ENCODE measurements at places on chromosomes 6 and 20.

GRCh38 chr20:22779878-22780277, 195.5 kb upstream of the FOXA2 start:
- DNase-seq, result no peak

- DNase-seq, result peak; percentile 67
Observed at GRCh38 chr6:150720774-150721233, 121.1 kb downstream of the PLEKHG1 start.

GRCh38 chr6:100614386-100614785, 149.7 kb upstream of the SIM1 start:
- no peak for DNase-seq

GRCh38 chr20:752291-752690, 16.0 kb downstream of the SLC52A3 start:
- DNase-seq, result no peak

DNA sequence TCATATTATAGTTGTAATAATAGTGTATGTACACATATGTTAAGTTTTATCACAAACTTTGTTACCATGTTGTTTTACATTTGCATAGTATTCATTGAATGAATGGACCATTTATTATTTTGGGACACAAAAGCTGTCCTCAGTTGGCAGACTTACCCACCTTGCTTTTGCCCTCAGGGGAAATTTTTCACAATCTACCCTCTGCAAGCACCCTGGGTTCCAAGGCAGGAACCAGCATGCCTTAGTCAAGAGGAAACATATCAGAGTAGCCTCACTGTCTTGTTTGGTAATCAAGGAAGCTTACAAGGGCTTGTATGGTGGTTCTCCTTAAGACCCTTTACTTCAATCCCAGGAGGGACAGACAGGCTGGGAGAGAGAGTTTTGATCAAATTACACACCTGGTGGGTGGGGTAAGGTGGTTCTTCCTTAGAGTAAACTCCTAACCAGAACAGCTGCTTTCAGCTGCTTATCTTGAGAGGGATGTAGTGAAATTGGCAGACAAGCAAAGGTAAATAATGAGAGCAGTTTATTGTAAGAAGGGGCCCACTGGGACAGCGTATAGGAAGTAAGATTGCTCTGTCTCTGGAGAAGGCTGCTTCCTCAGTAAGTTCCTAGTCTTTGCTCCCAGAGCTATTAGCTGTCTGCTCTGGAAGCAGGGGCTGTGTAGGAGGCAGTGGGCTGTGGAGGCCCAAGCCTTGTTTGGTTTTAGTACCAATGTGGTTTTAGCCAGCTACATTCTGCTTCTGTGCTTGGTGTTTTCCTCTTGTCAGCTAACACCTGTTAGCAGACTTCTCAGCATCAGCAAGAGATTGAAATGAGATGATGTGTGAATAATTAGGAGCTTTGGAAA, 31.1 kb downstream of the BRPF3 start:
- DNase-seq, result no peak

GRCh38 chr6:37717836-37718251, 20.2 kb upstream of the MDGA1 start:
- no peak for DNase-seq

GRCh38 chr6:12621754-12622153, 94.8 kb upstream of the PHACTR1 start:
- DNase-seq, result no peak

DNA sequence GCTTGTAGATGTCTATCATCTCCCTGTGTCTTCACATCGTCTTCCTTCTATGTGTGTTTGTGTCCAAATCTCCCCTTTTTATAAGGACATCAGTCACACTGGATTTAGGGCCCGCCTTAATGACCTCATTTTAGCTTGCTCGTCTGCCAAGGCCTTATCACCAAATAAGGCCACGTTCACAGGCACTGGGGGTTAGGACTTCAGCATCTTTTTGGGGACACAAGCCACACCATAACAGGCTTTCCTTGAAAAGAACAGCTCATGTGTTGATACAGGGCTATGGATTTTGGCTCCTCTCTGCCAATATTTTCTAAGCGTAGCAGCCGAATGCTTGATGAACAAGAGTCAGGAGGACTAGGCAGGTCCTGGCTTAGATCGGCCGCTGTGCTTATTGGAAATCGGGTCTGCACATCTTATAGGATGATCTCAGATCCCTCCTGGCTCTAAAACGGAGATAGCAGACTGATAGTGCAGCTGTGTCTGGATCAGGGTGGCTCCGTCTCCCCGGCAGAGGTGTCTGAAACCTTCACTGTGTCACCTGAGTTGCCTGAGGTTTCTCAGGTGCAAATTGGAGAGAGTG, 16.2 kb upstream of the TMEM181 start:
- DNase-seq, result no peak

DNA sequence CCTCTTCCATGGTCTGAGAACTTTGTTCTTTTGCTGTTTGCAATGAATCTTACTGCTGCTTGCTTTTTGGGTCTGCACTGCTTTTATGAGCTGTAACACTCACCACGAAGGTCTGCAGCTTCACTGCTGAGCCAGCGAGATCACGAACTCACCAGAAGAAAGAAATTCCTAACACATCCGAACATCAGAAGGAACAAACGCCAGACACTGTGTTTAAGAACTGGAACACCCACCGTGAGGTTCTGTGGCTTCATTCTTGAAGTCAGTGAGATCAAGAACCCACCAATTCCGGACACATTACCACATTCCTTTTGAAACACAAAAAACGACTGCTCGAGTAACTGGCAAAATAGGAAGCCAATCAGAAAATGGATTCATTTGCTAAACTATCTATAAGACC, 471.8 kb downstream of the TFAP2A start:
- DNase-seq, result no peak

DNA sequence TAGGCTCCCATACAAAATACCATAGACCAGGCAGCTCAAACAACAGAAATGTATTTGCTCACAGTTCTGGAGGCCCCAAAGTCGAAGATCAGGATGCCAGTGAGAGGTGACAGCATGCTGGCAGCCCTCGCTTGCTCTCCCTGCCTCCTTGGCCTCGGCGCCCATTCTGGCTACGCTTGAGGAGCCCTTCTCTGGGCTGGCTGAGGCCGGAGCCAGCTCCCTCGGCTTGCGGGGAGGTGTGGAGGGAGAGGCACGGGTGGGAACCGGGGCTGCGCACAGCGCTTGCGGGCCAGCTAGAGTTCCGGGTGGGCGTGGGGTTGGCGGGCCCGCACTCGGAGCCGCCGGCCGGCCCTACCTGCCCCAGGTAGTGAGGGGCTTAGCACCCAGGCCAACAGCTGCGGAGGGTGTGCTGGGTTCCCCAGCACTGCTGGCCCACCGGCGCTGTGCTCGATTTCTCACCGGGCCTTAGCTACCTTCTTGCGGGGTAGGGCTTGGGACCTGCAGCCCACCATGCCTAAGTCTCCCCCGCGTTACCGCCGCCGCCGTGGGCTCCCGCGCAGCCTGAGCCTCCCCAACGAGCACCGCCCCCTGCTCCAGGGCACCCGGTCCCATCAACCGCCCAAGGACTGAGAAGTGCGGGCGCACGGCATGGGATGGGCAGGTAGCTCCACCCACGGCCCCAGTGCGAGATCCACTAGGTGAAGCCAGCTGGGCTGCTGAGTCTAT, 32.6 kb upstream of the SERPINB9 start:
- no peak for DNase-seq

DNA sequence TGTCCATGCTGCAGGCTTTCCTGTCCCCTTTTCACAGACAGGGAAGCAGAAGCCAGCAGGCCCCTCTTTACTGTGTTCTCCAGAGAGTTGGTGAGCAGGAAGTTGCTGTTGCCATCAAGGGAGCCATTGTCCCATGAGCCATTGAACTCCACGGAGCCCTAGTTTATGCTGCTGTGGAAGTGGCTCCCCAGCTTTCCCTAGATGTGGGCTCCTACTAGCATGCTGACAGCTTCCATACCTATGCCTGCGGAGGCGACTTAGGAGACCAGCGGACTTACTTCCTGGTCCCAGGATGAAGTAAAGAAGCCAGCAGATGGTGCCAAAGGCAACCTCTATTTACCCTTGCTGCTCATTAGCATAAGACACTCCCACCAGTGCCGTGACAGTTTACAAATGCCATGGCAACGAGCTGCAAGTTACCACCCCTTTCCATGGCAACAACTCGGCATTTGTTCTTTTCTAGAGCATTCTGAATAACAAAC, 30.8 kb upstream of the FKBP1A start:
- no peak for DNase-seq
